ENCODE measurements at places on chromosomes 3 and 15. TPM values are rescaled to one million over a fixed set of nuclear protein-coding genes. Genes with fewer than 3 reads are reported as not detected.

DNA sequence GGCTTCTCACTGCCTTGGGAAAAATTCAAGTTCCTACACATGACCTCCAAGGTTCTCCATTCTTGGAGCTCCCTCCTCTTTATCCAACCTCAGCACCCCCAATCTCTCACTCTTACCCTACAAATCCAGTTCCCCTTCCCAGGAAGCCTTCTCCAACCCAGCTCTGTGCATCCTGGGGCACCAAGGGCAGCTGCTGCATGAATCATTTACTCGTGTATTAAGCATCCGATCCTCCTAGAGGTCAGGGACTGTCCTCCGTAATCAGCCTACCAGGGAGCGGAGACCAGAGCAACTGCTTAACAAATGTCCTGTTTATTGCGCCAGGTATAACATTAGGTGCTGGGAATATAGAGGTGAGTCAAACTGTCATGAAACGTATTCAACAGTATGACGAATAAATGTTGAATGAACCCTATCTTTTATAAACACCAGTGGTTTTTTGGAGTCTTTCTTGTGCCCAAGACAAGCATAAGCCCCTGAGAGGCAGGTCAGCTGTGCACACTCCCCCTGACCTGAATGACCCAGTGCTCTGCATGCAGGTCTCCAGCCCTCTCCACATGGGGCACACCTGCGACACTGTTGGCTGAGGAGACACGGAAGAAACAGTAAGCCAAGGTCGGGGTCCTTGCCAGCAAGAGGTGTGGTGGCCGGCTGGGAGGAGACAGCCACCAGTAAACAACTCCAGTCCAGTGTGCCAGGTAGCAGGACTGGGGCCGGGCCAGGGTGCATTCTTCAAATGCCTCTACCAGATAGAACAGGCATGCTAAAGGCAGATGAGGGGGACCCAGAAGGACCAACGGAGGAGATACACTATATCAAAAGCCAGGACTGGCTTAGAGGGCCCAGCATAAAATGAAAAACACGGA, 27.6 kb downstream of the ANP32A start:
- no peak for DNase-seq

- DNase-seq, result no peak
Measured at GRCh38 chr3:179265092-179265491, 14.2 kb upstream of the KCNMB3 start.

GRCh38 chr3:81545572-81545971, 215.9 kb downstream of the GBE1 start:
- DNase-seq, result no peak

DNA sequence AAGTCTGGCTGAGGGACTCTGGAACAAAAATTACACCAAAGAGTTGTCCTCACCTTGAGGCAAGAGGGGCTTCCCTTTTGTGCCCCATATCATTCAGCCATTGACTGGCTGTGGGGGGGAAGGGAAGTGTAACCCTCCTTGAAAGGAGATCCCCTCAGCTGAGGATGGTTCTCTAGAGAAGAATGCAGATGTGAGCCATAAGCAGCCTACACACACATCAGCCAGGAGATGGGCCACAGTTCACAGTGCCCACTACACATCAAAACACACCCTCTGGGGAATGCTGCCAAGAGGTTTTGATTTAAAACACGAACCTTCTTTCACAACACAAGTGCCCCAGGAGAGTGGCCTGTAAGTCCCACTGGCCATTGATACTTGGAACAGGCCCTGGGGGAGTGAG, 231.2 kb upstream of the CTDSPL start:
- no peak for DNase-seq

- DNase-seq, result no peak
Measured at GRCh38 chr3:4949659-4950058, 29.6 kb upstream of the BHLHE40 start.

The DGKG gene
- total RNA-seq, result 4.4 TPM

GRCh38 chr3:58337190-58337589, 4.5 kb downstream of the PXK start:
- DNase-seq, result no peak

- DNase-seq, result no peak
Measured at GRCh38 chr3:105836533-105836932, 32.3 kb downstream of the CBLB start.
